ENCODE measurements at places on chromosomes 16 and 17.

- DNase-seq = no peak
- no peaks in the 10 kb centered on the region for H3K27me3 ChIP-seq
- H3K27ac ChIP-seq = no peak overlapping the region
- H3K4me1 ChIP-seq = no peaks in the 10 kb centered on the region
- no peak overlapping the region for H3K4me3 ChIP-seq
Observed at GRCh38 chr17:80797741-80798594, 193.7 kb upstream of the CHMP6 start.

DNA sequence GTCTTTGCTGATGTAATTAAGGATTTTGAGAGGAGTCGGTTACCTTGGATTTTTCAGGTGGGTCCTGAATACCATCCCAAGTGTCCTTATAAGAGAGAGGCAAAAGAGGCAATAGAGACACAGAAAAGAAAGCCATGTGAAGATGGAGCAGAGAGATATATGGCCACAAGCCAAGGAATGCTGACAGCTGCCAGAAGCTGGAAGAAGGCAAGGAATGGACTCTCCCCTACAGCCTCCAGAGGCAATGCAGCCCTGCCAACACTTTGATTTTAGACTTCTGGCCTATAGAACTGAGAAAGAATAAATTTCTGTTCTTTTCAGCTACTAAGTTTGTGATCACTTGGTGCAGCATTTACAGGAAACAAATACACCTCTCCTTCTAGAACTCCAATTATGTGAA, 8.2 kb upstream of the RNFT1 start:
- DNase-seq = no peak
- no peaks in the 10 kb centered on the region for H3K27me3 ChIP-seq
- no peak overlapping the region for H3K27ac ChIP-seq
- H3K4me3 ChIP-seq = no peak overlapping the region
- no peaks in the 10 kb centered on the region for H3K36me3 ChIP-seq

GRCh38 chr17:18181358-18181757, 2.3 kb upstream of the ALKBH5 start:
- no peak for DNase-seq
- H3K4me1 ChIP-seq = peaks cover 13% of the 10 kb centered on the region
- peaks cover 7% of the 10 kb centered on the region for H3K36me3 ChIP-seq

GRCh38 chr16:57356547-57356946, 2.0 kb upstream of the CCL22 start:
- H3K27me3 ChIP-seq = no peaks in the 10 kb centered on the region
- H3K4me1 ChIP-seq = no peaks in the 10 kb centered on the region
- H3K36me3 ChIP-seq = no peaks in the 10 kb centered on the region
- no peak for DNase-seq

GRCh38 chr17:57425431-57425830, 169.1 kb downstream of the MSI2 start:
- H3K27ac ChIP-seq = no peak overlapping the region
- H3K4me3 ChIP-seq = no peak overlapping the region
- H3K27me3 ChIP-seq = no peaks in the 10 kb centered on the region
- DNase-seq = no peak
- no peaks in the 10 kb centered on the region for H3K36me3 ChIP-seq

GRCh38 chr17:58328195-58329034, at the start of gene TSPOAP1:
Gene TSPOAP1 (minus strand): TSS chr17:58328795. CDS start chr17:58327920, 875 bp downstream.
- no peaks in the 10 kb centered on the region for H3K36me3 ChIP-seq
- peaks cover 47% of the 10 kb centered on the region for H3K4me1 ChIP-seq
- peaks cover 20% of the 10 kb centered on the region for H3K27me3 ChIP-seq
- DNase-seq = peak; percentile 86
- no peak within 1 kb of the TSS for H3K27ac ChIP-seq
- peak within 1 kb of the TSS; percentile 40 for H3K4me3 ChIP-seq

DNA sequence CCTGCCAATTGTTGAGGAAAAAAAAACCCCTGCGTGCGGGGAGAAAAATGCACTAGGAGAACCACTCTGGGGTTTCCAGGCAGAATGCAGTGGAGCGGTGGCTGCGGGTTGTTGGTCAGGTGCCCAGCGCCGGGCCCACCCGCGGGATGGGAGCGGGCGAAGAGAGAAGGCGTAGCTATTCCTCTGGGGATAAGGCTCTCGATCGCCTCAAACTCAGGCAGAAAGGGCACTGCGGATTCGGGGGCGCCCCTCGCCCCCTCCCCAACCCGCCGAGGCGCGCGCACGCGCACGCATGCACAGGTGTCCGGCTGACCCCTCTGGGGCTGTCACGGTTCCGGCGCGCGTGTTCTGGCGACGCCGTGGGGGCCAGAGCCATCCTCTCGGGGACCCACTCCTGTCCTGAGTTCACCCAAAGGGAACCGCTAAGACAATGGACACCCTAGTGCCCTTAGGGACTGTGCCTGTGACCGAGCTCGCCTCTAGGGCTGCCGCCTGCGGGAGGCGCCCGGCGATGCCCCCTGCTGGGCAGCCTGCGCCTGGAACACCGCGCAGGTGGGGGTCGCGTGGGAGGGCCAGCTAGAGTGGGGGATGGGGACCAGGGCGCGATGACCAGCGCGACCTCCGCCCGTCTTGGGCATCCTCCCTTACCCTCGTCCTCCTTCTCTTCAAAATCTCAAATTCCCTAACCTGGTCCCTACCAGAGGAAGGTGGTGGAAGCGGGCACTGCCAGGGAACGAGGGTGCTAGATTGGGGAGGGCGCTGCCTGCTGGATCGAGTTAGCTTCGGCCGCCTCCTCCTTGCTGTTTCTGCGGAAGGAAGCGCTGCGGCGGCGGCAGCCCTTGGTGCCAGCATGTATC, 14.4 kb upstream of the CBX8 start:
- H3K4me1 ChIP-seq = peaks cover 38% of the 10 kb centered on the region
- no peaks in the 10 kb centered on the region for H3K36me3 ChIP-seq
- H3K4me3 ChIP-seq = peak overlapping the region; percentile 41
- peaks cover 94% of the 10 kb centered on the region for H3K27me3 ChIP-seq

DNA sequence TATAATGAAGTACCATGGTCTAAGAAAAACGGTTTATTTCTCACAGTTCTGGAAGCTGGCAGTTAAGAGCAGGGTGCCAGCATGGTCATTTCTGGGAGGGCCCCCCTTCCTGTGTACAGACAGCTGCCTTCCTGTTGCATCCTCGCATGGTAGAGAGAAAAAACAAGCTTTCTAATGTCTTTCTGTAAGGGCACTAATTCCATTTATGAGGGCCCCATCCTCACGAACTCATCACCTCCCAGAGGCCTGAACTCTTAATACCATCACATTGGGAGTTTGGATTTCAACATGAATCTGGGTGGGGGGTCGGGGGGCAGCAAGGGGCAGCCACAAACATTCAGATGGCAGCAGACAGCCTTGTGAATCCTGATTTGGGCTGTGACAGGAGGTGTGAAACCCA, 149.7 kb downstream of the CCDC182 start:
- no peaks in the 10 kb centered on the region for H3K4me1 ChIP-seq
- H3K36me3 ChIP-seq = no peaks in the 10 kb centered on the region
- no peaks in the 10 kb centered on the region for H3K27me3 ChIP-seq
- H3K4me3 ChIP-seq = no peak overlapping the region
- DNase-seq = no peak

DNA sequence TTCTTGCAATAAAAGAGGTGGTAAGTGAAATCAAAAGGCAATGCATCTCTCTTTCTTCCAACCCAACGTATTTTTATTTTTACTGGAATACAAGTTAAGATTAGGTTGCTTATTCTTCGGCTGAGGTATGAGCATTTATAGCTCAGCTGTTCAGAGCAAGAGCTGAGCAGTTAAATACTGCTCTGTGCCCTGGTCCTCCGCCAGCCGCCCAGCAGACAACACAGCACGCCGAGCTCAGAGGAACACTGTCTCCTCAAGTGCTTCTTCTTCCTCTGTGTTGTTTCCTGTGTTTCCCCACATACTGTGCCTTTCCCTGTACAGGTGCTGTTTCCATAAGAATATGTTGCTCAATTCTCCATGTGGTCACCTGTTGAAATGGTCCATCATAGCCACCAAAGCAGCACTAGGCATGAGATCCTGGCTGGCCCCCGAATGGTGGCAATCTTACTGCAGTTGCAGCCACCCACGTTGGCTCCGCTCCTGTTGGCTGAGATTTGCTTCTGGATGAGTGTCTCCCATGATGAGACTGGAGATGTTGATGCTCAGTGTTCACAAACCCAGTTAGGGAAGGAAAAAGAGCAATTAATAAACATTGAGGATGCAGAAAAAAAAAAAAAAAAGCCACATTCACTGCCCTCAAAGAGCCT, 515.3 kb downstream of the GRIN2A start:
- no peak for DNase-seq
- peaks cover 4% of the 10 kb centered on the region for H3K36me3 ChIP-seq
- H3K4me3 ChIP-seq = no peak overlapping the region
- H3K27me3 ChIP-seq = no peaks in the 10 kb centered on the region

- H3K36me3 ChIP-seq = peaks cover 11% of the 10 kb centered on the region
- H3K4me3 ChIP-seq = no peak overlapping the region
- H3K27ac ChIP-seq = no peak overlapping the region
- no peak for DNase-seq
- no peaks in the 10 kb centered on the region for H3K27me3 ChIP-seq
- peaks cover 25% of the 10 kb centered on the region for H3K4me1 ChIP-seq
Observed at GRCh38 chr16:47493381-47494337, 32.5 kb downstream of the PHKB start.

DNA sequence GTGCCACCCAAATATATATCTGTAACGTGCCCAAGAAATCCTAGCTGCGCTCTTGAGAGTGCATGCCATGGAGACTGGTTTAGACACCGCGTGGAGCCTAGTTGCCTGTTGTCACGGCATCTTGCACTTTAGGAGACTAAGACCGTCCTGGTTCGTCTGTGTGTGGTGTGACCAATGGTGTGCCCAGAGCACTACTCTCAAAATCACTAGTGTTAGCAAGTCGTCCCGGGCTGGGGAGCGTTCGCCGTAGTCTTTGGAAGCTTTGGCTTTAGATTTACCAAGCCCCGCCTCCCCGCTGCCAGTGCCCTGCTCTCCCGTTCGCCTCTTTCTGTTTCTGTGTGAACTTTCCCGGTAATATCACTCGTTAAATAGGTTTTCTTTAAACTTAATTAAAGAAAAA, 27.0 kb downstream of the CLUH start:
- no peak overlapping the region for H3K4me3 ChIP-seq
- H3K4me1 ChIP-seq = peaks cover 13% of the 10 kb centered on the region
- no peaks in the 10 kb centered on the region for H3K27me3 ChIP-seq
- H3K36me3 ChIP-seq = peaks cover 17% of the 10 kb centered on the region
- no peak overlapping the region for H3K27ac ChIP-seq

GRCh38 chr16:88769617-88770460, 15.2 kb downstream of the PIEZO1 start:
- peaks cover 37% of the 10 kb centered on the region for H3K4me1 ChIP-seq
- peak; percentile 93 for DNase-seq
- no peak overlapping the region for H3K27ac ChIP-seq
- H3K4me3 ChIP-seq = no peak overlapping the region
- H3K27me3 ChIP-seq = no peaks in the 10 kb centered on the region

DNA sequence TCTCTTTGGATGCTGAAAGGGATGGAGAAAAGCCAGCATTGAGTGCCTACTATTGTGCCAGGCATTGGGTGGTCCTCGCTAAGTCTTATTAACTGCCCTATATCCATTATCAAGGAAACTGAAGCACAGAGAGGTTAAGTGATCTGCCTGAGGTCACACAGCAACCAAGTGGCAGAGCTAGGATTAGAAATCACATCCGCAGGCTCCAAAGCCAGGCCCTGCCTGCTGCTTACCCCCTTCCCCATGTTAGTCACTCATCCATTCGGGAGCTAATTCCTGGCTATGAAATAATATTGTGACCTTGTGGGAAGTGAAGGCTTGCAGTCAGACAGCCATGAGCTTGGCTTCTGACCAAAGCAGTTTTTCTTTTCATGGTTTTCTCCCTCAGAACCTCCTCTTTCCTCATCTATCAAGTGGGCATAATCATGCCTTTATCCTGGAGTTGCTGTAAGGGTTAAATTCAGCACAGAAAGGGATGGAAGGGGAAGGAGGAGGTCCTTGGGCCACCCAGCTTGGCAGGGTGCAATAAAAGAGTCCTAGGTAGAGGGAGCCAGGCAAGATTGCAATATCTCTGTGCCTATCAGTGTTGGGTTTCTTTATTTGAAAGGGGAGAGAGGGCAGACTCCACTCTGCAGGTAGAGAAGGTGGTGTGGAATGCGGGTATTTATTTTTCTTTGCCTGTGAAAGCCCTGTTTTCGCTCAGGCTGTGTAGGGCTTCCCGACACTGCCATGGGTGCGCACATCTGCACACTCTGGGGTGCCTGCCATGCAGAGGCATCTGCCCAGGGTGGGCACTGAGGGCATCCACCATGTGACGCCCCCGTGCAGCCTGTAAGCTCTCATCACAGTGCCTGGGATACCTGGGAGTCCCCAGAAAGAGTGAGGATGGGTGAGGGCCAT, 11.3 kb downstream of the RAI1 start:
- H3K27me3 ChIP-seq = peaks cover 79% of the 10 kb centered on the region
- no peaks in the 10 kb centered on the region for H3K36me3 ChIP-seq
- no peak for DNase-seq
- peak overlapping the region; percentile 66 for H3K4me3 ChIP-seq
- H3K27ac ChIP-seq = no peak overlapping the region

- peak overlapping the region; percentile 64 for H3K4me3 ChIP-seq
- DNase-seq = no peak
- H3K36me3 ChIP-seq = no peaks in the 10 kb centered on the region
- peaks cover 60% of the 10 kb centered on the region for H3K4me1 ChIP-seq
Observed at GRCh38 chr16:8964462-8964861, 756 bp upstream of the USP7 start.

GRCh38 chr16:50961952-50962351, 189.1 kb downstream of the SALL1 start:
- H3K4me3 ChIP-seq = no peak overlapping the region
- DNase-seq = no peak
- no peaks in the 10 kb centered on the region for H3K4me1 ChIP-seq
- H3K36me3 ChIP-seq = no peaks in the 10 kb centered on the region
- H3K27ac ChIP-seq = no peak overlapping the region
- no peaks in the 10 kb centered on the region for H3K27me3 ChIP-seq

DNA sequence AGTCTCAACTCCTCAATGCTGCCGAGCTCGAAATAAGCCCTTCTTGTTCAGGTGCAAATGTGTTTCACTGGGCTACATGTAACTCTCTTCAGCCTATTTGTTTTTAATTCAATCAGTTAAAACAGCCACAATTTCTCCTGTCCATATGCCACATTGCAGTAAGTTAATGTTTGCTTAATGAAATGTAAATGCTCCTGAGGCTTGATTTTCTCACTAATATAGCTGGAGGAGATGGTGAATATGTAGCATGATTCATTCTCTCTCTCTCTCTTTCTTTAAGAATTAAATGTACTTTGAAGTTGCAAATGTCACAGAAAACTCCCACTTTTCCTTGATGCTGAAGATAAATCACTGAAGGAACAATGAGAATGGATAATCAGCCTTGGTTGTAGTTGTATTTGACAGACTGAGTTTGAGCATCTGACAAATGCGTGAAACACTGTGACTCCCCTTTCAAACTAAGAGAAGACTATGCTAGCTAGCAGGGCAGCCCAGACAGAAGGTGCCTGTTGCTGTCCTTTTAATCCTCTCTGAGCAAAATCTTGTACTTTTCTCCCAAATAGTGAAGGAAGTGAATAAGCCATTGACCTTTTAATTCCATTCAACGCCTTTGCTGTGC, 161.8 kb downstream of the ANKFN1 start:
- no peak overlapping the region for H3K27ac ChIP-seq
- no peak for DNase-seq
- peaks cover 32% of the 10 kb centered on the region for H3K4me1 ChIP-seq
